ENCODE measurements at places on chromosomes 4 and X.

- DNase-seq, result no peak
These were observed 123.4 kb downstream of the NWD2 start for GRCh38 chr4:37367901-37368300.

DNA sequence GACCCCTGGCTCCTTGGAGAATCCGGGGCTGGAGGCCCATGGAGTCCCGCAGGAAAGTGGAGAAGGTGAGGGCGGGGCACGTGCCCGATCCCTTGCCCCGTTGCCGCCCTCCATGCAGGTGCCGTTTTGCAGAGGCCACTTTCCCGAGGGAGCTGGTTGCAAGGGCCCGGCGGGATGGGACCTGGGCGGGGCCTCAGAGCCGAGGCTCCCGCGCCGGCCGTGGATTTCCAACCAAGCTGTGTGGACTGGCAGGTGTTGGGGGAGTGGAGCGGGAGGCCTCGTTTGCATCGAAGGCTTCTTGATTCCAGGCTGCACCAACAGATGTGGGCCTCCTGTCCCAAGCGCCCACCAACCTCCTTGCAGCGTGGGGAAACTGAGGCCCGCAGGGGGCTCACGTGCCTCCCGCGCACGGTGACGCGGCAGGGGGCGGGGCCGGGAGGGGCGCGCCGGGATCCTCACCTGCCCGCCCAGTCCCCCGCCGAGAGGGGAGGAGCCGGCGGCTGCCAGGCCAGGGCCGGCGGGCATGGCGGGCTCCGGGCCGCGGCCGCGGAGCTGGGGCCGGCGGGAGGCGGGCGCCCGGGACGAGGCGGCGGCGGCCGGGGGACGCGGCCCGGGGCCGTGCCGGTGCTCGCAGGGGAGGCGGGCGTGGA is 24.9 kb downstream of the SH3BP2 start:
- DNase-seq, result peak; percentile 41

DNA sequence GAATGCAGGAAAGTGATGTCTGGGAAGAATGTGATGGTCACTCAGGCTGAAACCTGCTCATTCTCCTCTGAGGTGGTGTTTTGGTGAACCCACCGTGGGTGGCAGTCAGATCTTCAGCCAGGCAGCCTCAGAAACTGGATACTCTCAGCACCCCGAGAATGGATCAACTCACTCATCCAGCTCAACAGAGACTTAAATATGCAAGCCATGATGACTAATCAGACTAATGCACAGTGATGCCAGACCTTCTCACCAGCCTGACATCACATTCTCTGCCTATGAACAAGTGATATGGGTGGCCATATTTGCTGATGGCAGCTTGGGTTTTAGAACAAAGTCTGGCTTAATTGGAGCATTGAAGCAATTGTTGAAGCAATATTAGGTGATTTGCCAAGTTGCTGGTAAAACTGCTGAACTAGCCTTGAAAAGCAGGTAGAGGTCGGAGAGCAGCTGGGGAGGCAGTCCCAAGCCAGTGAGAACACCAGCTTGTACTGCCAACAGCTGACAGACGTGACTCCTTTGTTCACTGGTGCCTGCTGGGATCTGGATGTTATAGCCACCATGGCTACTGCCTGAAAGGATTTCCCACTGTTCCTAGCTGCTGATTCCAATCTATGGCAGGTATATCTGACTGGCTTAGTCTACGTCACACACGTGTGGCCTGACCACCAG is 608.1 kb downstream of the MID1IP1 start:
- DNase-seq, result no peak

DNA sequence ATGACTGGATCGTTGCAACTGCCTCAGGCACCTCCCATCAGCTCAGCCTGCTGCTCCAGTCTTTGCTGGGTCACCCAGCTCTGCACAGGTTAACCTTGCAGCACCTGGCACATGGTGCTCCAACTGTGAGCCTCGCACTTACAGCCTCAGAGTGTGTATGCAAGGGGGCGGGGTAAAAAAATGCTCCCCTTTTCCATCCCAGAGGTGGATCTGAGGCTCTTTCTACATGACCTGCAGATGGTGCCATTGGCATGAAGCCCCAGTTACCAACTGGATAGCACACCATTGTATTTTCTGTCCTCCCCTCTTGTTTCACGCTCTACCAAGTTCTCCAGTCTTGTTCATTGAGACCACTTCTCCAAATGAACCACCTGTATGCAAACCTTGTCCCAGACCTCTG is 46.2 kb upstream of the TRPC3 start:
- DNase-seq, result no peak

DNA sequence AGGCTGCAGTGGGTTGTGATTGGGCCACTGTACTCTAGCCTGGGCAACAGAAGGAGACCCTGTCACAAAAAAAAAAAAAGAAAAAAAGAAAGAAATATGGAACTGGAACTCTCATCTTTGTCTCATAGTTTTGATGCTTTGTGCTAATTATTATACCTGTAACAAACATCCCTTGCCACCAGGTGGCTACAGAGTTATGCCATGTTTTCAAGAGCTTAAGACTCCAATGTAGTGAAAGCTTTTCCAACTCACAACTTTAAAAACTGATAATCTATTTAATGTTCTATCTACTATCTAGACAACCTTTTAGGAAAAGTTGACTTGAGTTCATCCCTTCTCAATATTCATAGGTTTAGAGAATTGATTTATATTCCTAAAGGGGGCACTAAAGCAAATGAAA is 42.4 kb downstream of the HTR2C start:
- DNase-seq, result no peak

- no peak for DNase-seq
These were observed 36.8 kb downstream of the ACSL4 start for GRCh38 chrX:109696146-109696740.

DNA sequence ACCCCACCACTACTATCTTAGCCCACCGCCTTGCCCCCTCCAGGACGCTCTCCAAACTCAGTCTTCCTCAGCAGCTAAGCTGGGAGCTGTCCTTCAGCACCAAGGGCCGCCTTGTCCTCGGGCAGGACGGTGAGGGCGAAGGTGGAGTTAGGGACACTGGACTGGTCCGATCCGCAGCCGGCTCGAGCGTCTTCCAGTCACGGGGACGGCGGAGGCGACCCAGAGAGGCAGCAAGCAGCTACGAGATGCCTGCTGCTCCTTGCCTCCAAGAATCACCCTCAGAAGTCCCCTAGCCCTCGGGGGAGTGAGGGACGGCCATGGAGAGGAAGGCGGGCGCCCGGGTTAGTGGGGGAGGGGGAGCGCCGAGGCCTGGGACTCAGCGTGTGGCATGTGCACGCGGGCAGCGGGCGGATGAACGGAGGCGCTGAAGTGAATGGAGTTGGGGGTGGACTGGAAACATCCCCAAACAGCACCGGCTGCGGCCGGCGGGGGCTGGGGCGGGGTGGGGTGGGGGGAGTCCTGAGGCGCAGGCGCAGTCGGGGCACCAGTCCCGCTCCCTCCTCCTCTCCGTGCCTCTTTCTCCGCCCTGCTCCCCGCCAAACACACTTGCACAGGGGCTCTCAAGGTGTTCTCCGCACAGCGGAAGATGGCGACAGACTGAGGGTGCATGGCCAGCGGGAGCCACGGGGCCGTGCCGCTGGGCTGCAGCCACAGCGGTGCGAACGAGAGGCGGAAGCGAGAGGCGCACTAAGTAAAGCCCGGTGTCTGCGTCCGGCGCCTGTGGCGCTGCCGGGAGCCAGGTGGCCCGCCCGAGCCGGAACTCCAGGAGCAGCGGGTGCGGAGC is at the start of gene NALF2:
Gene NALF2, plus strand, starts transcription at position 545 of the 844 bp plus-strand sequence. CDS start 957 bp downstream, outside the sequence.
- no peak for DNase-seq

GRCh38 chr4:83552924-83553323 is 17.0 kb downstream of the GPAT3 start:
- no peak for DNase-seq

- DNase-seq, result no peak
These were observed 8.9 kb downstream of the POLA1 start for GRCh38 chrX:24702362-24703184.

DNA sequence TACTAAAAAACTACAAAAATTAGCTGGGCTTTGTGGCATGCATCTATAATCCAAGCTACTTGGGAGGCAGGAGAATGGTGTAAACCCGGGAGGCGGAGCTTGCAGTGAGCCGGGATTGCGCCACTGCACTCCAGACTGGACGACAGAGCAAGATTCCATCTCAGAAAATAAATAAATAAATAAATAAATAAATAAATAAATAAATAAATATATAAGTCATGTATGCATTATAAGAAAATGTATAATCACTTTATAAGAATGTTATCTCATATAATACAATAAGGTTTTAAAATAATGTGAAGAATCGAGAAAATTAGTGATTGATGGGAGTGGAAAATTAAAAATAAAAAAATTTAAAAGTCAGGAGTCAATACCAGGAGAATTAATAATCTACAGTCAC is 127.5 kb downstream of the GALNTL6 start:
- no peak for DNase-seq

Measured in NCI-H1048 (cell line).